HFFc6 (cell line): ENCODE measurements at places on chromosomes 12 and 14.
A peak's percentile ranks its signal among the peaks of the same experiment; 100 is the strongest.

- DNase-seq = no peak
Measured at GRCh38 chr14:95345032-95345431, 25.3 kb upstream of the CLMN start.

DNA sequence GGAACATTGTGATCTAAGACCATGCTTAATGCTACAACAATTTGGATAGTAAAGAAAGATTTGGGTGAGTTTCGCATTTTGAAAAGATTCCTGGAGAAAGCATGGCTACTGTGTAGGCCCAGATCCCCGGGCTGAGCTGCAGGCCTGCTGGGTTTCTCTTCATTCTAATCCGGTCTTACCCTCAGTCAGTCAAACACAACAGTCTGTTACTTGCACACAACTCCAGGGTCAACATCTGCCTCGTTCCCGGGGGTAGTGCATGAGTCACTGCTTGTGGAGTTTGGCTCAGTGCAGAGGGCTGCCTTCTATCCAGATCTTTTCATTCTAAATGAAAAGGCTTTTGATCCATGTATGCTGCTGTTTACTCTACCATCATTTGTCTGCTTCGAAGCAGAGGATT is 60.4 kb upstream of the SEL1L start:
- DNase-seq = no peak

DNA sequence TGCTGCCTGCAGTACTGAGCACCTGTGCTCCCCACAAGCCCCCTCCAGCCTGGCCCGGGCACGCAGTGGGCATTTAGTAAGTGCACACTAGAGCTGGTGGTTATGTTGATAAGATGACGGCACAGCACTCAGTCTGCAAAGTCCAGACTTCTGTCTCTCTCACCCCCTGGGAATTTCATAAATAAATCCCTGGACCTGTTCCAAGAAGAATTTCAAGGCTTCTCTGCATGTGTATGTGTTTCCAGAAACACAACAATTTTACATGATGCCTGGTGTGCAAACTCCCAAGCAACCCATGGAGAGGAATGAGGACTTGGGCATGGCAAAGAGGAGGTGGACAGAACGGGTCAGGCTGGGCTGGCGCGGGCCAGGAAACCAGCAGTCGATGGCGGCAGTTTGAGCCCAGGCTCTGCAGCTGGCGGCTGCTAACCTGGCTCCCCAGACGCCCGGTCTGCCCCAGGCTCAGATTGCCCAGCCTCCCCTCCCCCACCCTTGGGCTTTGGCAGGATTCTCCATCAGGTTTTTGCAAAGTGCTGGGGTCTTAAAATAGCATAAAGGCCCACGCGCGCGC is 10.4 kb upstream of the ACVR1B start:
- DNase-seq = peak; percentile 16

DNA sequence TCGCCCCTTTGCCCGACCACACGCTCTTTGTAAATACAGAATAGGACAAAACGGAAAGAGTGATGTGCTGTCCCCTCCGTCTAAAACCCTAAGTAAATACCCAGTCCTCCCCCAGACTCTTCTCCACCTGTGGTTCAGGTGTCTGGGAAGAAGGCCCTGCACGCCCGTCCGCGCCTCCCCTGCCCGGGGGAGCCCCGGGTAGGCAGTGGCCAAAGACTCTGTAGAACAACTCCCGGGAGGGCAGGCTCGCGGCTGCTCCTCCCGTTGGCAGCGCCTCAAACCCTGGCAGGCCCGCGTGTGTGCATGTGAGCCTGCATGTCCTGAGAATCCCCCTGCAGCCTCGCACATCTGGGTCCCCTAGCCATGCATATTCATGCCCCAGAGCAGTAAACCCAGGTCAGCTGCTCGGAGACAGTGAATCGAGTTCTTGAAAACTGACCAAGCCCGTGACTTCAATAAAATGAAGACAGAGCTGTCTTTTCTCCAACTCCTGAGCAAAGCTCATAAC is 165.8 kb downstream of the MON2 start:
- DNase-seq = peak; percentile 25

GRCh38 chr12:88764781-88765480 is 184.7 kb upstream of the KITLG start:
- no peak for DNase-seq

DNA sequence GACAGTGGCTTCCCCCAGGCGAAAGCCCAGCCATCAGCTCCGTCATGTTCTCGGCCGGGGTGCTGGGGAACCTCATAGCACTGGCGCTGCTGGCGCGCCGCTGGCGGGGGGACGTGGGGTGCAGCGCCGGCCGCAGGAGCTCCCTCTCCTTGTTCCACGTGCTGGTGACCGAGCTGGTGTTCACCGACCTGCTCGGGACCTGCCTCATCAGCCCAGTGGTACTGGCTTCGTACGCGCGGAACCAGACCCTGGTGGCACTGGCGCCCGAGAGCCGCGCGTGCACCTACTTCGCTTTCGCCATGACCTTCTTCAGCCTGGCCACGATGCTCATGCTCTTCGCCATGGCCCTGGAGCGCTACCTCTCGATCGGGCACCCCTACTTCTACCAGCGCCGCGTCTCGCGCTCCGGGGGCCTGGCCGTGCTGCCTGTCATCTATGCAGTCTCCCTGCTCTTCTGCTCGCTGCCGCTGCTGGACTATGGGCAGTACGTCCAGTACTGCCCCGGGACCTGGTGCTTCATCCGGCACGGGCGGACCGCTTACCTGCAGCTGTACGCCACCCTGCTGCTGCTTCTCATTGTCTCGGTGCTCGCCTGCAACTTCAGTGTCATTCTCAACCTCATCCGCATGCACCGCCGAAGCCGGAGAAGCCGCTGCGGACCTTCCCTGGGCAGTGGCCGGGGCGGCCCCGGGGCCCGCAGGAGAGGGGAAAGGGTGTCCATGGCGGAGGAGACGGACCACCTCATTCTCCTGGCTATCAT is 663 bp downstream of the PTGER2 start:
- DNase-seq = no peak

- DNase-seq = no peak
Measured at GRCh38 chr12:127811988-127812387, 455.0 kb upstream of the TMEM132C start.
